GM04503 (cell line): ENCODE measurements at places on chromosomes 1 and 21.

DNA sequence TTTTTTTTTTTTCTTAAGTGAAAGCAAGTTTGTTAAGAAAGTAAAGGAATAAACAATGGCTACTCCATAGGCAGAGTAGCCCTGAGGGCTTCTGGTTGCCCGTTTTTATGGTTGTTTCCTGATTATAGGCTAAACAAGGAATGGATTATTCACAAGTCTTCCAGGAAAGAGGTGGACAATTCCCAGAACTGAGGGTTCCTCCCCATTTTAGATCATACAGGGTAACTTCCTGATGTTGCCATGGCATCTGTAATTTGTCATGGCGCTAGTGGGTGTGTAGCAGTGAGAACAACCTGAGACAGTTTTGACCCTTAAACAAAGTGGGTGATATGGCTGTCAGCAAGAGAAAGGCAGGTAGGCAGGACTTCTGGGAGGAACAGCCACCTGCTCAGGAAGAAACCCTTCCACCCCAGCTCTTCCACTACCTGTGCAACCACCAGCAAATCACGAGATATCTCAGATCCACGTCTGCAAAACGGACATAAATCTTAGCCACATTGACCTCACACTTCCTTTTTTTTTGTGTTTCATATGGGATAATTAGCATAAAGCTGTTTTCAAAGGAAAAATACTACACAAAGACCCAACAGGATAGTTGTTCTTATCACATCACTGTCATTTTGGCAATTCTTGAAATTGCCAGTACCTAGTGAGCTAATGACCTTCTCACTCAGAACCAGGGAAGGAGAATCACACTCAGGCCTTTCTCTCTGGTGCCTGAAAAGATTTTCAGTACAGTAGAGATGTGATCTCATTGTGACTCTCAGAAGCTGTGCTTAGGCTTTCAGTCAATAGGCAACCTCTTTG, 34.8 kb upstream of the DUSP10 start:
- no peak for DNase-seq

DNA sequence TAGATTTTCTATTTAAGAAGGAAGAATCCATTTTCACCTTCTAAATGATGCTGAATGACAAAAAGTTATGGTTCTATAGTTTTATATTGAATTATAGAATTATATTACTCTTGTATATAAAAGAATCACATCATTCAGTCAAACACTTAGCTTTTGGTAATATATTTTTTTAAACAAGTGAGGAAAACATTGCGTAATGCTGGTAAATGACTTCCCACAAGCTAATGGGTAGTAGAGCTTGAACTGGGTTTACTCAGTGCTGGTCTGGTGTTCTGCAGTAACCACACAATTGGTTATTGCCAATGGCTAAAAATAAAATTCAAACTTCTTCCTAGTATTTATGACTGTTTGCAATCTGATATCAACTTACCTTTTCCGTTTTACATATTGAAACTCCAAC, 10.6 kb upstream of the GIPC2 start:
- DNase-seq = no peak

DNA sequence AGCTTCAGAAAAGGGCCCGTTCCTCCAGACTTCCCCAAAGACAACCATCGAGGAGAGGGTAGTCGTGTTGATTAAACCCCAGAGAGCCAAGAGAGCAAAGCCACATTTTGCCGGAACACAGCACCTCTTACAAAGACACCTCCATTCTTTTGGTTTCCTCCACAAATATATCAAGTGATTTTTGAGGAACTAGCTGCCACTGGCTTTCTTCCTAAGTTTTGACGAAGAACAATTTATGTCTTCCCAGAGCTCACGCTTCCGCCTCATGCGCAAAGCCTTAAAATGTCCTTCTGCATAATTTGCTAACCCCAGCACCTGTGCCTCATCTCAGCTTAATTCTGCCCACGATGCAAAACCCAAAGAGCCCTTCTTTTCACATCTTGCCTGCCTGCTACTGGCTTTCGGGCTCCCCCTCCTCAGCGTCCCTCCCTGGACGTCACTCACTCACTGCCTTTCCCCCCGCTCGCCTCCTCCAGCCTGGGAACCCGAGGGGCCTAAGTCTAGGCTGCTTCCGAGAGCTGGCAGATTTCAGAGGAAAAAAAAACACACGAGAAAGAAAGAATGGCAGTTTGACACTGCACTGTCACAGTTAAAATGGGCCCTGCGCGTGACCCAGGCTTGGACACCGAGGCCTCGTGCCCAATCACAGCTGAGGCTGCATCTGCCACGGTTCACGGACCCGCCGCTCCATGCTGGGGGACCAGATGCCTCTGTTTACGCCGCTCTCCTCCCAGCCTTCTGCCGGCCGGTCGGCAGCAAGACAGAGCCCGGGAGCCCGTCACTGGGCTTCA, 77.6 kb upstream of the IFNAR2 start:
- DNase-seq = no peak

DNA sequence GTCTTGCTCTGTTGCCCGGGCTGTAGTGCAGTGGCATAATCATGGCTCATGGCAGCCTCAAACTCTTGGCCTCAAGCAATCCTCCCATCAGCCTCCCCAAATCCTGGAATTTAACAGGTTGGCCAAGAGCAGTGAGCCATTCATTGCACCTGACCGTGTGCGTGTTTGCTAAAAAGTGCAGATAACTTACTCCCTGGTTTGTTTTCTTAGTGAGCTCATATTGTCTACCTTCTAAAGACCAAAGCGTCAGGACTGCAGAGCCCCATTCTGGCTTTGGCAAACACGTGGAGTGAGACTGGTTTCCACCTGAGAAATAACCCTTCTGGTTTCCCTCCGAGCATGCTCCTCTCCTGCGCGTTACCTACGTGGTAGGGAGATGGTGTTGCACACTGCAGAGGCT, 32.2 kb upstream of the CA6 start:
- DNase-seq = no peak

DNA sequence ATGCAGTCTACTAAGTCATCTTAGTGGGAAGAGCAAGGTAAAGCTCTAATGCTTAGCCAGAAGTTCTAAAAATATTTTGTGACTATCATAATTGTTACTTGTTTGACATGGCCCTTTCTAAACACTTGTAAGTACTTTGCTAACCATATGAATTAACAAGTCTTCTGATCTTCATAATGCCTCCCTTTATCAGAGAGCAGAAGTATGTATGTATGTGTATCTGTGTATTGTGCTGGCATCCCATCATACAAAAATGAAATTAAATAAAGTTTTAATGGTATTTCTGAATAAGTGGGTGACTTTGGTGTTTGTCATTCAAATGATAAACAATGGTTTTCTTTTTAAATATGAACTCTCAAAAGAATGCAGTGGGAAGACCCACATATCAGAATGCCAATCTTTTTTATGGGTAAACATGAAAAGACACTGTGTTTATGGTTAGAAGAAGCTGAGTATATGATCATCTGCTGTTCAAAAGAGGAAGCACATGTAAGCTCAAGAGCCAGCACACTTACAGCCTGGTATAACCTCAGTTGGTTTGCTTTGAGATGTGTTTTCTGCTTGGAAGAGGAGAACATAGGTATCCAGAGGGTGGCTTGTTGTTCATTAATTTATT, 159.6 kb downstream of the CLEC20A start:
- DNase-seq = no peak

- DNase-seq = no peak
Observed at GRCh38 chr1:155940482-155940992, 901 bp upstream of the RXFP4 start.

DNA sequence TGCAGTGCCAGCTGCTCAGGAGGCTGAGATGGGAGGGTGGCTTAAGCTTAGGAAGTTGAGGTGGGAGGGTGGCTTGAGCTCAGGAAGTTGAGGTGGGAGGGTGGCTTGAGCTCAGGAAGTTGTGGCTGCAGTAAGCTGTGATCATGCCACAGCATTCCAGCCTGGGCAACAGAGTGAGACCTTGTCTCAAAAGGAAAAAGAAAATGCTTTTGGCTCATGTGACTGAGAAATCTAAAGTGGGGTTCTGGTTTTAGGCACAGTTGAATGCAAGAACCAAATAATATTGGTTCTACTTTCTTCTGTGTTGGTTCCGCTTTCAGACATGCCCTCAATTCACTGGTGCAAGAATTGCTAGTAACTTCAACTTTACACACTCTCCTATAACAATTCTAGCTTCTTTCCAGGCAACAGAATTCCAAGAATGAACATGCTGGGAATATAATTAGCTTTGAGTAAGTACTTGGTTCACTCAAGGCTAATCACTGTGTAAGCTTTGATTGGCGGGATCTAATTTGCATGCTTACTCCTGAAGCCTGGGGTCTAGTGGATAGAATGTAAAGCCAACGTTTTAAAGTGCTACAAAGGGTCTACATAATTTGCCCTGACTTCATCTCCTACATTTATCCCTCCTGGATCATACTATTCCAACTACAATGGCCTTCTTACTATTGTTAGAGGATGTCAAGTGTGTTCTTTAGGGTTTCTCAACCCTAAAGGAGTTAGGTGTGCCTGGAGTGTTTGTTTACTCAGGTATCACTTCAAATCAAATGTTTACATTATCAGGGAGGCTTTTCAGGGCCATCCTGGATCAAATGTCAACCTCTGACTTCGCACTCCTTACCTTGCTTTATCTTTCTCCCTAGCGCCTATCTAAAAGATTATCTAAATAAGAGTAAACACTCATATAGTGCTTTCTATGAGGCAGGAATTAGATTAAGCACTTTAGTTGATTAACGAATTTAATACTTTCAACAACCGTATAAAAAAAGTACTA, 115.1 kb downstream of the SLC16A1 start:
- DNase-seq = no peak

- no peak for DNase-seq
Observed at GRCh38 chr1:151474745-151475144, 15.5 kb upstream of the POGZ start.

GRCh38 chr1:159914252-159915018, 10.9 kb downstream of the TAGLN2 start:
- no peak for DNase-seq

- DNase-seq = no peak
Observed at GRCh38 chr1:186482661-186483255, 21.8 kb upstream of the PDC start.
